Activated CD8-positive, alpha-beta T cell treated with anti-CD3 and anti-CD28 coated beads for 36 hours (primary cell): ENCODE measurements at places on chromosomes 1 and 21.

GRCh38 chr1:229070168-229070567, 200.7 kb upstream of the RAB4A start:
- peaks cover 11% of the 10 kb centered on the region for H3K4me1 ChIP-seq
- no peaks in the 10 kb centered on the region for H3K36me3 ChIP-seq
- H3K27ac ChIP-seq = no peak overlapping the region
- no peak overlapping the region for H3K4me3 ChIP-seq
- H3K27me3 ChIP-seq = no peaks in the 10 kb centered on the region
- DNase-seq = no peak

GRCh38 chr1:15485636-15486035, 9.7 kb downstream of the CELA2B start:
- no peak for DNase-seq
- no peaks in the 10 kb centered on the region for H3K27me3 ChIP-seq
- H3K4me3 ChIP-seq = no peak overlapping the region
- peaks cover 2% of the 10 kb centered on the region for H3K36me3 ChIP-seq
- no peaks in the 10 kb centered on the region for H3K4me1 ChIP-seq

DNA sequence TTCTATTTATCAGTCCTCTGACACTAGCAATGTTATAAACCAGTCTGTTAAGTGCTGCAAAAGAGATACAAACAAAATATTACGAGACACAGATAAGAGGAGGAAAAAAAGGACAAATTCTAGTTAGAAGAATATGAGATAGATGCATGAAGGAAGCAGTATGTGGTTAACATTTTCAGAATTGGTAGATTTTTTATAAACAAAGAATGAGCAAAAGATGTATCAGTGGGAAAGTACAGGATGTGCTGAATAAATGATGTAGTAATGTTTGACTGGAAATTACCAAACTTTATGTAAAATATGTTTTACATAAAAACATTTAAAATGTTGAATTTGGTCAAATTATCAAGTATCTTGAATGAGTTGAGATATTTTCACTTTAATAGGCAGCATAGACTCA, 574.2 kb downstream of the NUF2 start:
- no peak overlapping the region for H3K27ac ChIP-seq
- no peaks in the 10 kb centered on the region for H3K4me1 ChIP-seq
- DNase-seq = no peak
- no peaks in the 10 kb centered on the region for H3K36me3 ChIP-seq
- no peaks in the 10 kb centered on the region for H3K27me3 ChIP-seq
- no peak overlapping the region for H3K4me3 ChIP-seq

- no peak overlapping the region for H3K27ac ChIP-seq
- no peaks in the 10 kb centered on the region for H3K36me3 ChIP-seq
- no peaks in the 10 kb centered on the region for H3K27me3 ChIP-seq
- DNase-seq = no peak
- H3K4me1 ChIP-seq = peaks cover 7% of the 10 kb centered on the region
Observed at GRCh38 chr21:42361286-42361685, 5.0 kb downstream of the TFF1 start.
